ENCODE measurements at places on chromosomes 2 and 18. TPM values are rescaled to one million over a fixed set of nuclear protein-coding genes. Genes with fewer than 3 reads are reported as not detected.

GPBAR1 gene
- total RNA-seq = 0.63 TPM

DHX57 gene
- 8.8 TPM for total RNA-seq

TMEM200C gene
- not detected for total RNA-seq

RAB6D gene
- not detected for total RNA-seq

GATA6 gene
- not detected for total RNA-seq

CRIM1 gene
- 4.9 TPM for total RNA-seq

ANKRD30BL gene
- total RNA-seq = not detected

SEC11C gene
- 61.0 TPM for total RNA-seq

KCNG3 gene
- total RNA-seq = 0.13 TPM

TMEM178A gene
- not detected for total RNA-seq

EPG5 gene
- total RNA-seq = 25.1 TPM

NEB gene
- 0.65 TPM for total RNA-seq

CTIF gene
- 3.0 TPM for total RNA-seq

GRHL1 gene
- 0.48 TPM for total RNA-seq

EN1 gene
- not detected for total RNA-seq

GALNT5 gene
- not detected for total RNA-seq

DARS1 gene
- total RNA-seq = 148 TPM

GCKR gene
- not detected for total RNA-seq

PDCL3 gene
- total RNA-seq = 36.4 TPM

FABP1 gene
- total RNA-seq = not detected

ADRA2B gene
- 0.10 TPM for total RNA-seq

MRO gene
- total RNA-seq = not detected

WDR54 gene
- 78.2 TPM for total RNA-seq

KIAA2012 gene
- not detected for total RNA-seq

CWC22 gene
- 21.3 TPM for total RNA-seq

MDH1B gene
- 0.10 TPM for total RNA-seq

AKAIN1 gene
- total RNA-seq = not detected

DNAJC5G gene
- total RNA-seq = not detected

PROM2 gene
- 0.07 TPM for total RNA-seq

SERPINB4 gene
- not detected for total RNA-seq

EHD3 gene
- 0.43 TPM for total RNA-seq

CYP26B1 gene
- not detected for total RNA-seq

EML6 gene
- 1.2 TPM for total RNA-seq

XPO1 gene
- 162 TPM for total RNA-seq

GPR45 gene
- not detected for total RNA-seq

All from activated naive CD4-positive, alpha-beta T cell treated with anti-CD3 and anti-CD28 coated beads, Interleukin-2, amount 10 ng/mL, durations not matched to agents 5 hours and 36 hours (primary cell).